ENCODE measurements at places on chromosomes 4 and X.

- no peak for DNase-seq
Observed at GRCh38 chr4:143273160-143273917, 63.3 kb upstream of the GAB1 start.

DNA sequence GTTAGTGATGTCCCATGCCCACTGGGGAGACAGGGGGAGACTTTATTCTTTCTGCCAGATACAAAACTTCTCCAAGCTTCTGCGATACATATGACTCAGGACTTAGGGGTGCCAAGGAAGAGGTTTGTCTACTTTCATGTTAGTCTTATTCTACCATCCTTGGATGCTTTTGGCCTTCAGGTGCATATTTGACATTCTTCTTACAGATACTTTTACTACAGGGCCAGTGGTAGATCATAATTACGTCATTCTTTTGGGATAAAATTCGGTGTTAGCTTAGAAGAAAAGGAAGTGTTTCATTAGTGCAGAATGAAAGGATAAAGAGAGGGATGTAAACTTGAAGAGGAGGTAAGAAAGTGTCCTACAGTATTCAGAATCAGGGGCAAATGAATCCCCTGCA, 245.2 kb downstream of the THOC2 start:
- DNase-seq: no peak

DNA sequence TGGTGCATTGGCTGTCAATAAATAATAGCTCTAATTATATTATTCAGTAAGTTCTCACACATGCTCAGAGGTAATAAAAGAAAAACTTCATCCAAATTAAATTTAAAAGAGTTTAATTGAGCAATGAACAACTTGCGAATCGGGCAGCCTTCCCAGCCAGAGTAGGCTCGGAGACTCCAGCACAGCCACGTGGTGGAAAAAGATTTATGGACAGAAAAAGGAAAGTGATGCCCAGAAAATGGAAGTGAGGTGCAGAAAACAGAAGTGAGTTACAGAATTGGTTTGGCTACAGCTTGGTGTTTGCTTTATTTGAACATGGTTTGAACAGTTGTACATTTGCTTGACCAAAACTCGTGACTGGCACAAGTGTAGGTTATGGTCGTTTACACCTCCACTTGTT, 13.6 kb upstream of the BOD1L1 start:
- no peak for DNase-seq

- DNase-seq: no peak
Observed at GRCh38 chrX:155956099-155956498, 41.4 kb upstream of the IL9R start.

- DNase-seq: no peak
Observed at GRCh38 chr4:96375367-96375766, 535.5 kb downstream of the PDHA2 start.

- DNase-seq: no peak
Observed at GRCh38 chrX:3712870-3713224, 602 bp downstream of the PRKX start.

All from HS-27A (cell line).